ENCODE measurements at places on chromosomes 6 and 20.

DNA sequence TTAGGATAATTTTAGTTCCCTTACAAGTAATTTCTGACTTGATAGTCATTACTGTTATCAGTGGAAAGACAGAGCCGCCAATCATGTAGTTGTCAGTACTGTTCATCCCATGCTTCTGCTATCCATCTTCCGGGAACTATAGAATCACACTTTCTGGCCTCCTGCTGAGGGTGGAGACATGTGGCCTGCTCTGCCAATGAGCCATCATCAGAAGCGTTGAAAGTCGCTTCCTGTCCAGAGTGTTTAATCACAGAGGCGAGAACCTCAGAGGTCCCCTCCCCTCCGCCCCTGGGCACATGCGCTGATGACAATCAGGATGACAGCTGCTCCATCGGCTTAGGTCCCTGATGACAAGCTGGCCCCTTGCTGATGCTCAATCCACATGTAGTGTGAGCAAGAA lies 3.0 kb downstream of the DDO start:
- DNase-seq, result no peak

DNA sequence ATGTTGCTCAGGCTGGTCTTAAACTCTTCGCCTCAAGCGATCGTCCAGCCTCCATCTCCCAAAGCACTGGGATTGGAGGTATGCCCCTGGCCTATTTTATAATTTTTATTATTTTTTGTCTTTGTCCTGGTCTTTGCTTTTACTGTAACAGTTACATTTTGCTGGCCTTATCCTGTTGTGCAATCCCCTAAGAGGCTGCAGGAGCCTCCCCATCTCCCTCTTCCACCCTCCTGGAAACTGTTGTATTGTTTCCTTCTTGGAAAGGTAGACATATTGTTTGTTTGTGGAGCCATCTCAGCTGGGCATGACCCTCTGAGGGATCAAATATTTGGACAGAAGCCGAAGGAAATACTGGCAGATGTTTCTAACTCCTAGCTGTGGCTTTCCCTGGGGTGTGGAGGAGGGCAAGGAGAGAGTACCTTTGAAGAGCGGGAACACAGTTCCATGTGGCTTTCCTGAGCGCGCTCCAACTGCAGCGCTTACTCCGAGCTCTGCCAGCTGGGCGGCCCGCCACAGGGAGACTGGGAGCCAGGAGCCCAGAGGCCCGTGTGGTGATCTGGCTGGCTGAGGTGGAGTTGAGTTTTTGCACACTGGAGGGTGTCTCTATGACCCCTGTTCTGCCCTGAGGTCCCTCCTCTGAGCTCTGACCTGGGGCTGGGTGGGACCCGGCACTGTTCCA lies 4.9 kb downstream of the MAPK13 start:
- DNase-seq, result no peak

GRCh38 chr6:49606721-49607390 lies 29.8 kb downstream of the RHAG start:
- DNase-seq, result peak; percentile 74

- DNase-seq, result no peak
Observed at GRCh38 chr6:142757852-142758628, 186.9 kb downstream of the HIVEP2 start.

DNA sequence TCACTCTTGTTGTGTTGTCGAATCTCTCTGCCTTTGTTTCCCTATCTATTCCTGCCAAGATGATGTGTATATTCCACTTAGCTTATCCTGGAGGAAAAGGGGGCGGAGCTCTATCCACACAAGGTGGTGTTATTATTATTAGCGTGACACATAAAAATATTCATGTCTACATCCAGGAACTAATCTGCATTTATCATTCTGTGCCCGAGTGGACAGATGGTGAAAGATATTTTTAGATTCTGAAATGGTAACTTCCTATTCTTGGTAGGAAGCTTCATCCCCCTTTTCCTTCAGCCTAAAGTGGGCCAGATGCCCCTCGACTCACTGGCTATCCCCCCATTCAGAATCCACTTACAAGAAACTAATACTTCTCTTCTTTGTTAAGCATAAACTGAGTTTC lies 2.0 kb downstream of the XKR7 start:
- no peak for DNase-seq

DNA sequence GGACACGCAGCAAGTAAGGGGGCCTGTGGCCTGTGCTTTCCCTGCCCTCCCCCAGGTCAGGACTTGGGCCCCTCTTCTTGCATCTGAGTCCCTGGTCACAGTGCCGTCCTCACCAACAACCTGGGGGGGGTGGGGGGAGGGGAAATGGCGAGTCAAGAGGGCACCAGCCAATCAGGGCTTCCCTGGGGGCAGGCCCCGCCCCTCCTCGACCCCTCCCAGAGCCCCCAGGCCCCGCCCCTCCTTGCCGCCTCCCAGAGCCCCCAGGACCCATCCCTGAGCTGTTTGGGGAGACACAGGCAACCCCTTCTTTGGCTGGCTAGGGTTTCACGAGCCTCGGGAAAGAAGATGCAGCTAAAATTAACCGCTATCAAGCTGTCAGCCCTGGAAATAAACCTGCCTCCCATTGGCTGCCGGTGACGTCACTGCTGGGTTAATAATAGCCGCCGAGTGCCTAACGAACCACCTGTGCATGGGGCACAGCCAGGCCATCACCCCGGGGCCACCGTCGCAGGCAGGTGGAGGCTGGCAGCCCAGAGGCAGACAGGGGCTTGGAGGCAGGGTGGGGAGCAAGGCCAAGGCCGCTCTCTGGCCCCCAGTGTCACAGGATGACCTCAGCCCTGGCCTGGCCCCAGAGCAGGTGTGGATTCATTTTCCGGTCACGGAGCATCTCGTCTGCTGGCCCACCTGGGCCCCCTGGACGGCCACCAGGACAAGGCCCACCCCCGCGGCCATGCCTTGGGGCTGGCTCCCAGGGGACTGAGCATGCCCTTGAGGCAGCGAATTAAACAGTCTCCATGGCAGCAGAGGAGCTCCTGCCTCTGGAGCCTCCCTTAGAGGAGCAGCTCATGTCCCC lies 3.2 kb upstream of the EEF1A2 start:
- DNase-seq, result peak; percentile 83

- no peak for DNase-seq
Observed at GRCh38 chr20:13312300-13312699, 91.2 kb downstream of the ISM1 start.

DNA sequence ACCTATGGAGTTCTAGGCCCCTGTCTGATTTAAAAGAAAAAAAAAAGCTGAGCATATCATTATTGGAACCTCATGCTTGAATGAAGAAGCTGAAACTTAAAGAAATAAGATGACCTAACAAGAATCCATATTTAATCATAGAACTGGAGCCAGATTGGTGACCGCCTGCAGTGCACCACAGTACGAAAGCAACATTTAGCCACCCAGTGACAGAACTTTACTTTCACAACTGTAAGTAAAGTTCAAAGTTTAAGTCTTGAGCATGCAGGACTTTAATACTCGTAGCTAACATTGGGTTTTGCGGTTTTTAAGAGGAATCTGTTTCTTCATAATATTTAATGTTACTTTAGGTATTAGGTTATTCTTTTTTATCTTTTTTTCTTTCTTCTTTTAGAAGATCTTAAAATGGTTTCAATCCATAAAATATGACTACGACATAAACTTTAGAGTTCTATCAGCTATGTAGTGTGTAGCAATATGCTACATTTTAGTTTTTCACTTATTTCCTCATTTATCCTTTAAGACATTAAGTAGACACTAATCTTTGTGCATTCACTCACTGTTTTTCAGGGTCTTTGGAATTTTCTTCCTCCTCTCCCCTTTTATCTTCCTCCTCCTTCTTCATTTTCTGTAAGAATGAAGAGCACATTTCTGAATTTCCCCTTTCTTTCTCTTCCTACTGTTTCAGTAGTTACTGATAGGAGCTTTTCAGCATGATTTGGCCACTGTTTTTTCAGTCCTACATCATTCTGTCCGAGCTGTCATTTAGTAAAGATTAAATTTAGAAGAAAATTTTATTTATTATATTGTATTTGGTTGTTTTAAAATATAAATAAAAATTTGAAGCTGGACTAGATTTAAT lies 514.1 kb downstream of the GRIK2 start:
- no peak for DNase-seq

GRCh38 chr20:34820805-34821578 lies 4.5 kb downstream of the NCOA6 start:
- no peak for DNase-seq

DNA sequence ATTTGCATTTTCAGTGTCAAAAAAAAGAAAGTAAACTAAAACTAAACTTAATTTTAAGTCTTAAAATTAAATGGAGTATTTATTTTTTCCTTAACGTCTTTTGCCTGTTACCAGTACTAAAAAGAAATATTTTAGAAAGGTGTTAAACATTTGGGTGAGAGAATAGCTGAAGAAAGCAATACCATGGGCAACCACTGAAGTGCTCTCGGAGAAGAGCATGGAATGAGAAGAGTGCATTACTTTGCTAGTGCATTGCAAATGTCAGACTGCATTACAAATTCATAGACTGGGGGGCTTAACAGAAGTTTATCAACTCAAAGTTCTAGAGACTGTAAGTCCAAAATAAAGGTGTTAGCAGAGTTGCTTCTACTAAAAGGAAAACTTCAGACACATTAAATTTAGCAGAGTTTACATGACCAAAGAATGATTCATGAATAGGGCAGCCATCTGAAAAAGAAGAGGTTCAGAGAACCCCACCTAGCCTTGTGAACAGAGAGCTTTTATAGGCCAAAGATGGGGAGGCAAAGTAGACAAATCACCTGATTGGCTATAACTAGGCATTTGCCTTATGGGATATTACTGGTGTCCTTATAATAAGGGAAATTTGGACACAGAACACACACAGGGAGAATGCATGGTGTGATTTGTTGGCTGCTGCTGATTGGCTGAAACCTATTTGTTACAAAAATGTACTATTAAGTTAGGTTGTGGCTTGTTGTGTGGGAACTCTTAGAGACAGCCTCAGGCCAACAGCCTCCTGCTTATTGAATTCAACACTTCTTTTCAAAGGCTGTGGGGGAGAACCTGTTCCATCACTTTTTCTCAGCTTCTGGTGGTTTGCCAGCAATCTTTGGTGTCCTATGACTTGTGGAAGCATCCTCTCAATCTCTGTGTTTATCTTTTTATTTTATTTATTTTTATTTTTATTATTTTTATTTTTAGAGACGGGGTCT lies 106.7 kb upstream of the RREB1 start:
- no peak for DNase-seq

GRCh38 chr20:1499528-1500420 lies 8.6 kb upstream of the SIRPB2 start:
- no peak for DNase-seq

Measured in NCI-H1092 treated with DMSO at 0.1 percent for 48 hours (cell line).